ENCODE measurements at places on chromosomes 7 and 10.
A peak's percentile ranks its signal among the peaks of the same experiment; 100 is the strongest.

- no peak for DNase-seq
Observed at GRCh38 chr7:50957855-50958254, 175.2 kb upstream of the GRB10 start.

DNA sequence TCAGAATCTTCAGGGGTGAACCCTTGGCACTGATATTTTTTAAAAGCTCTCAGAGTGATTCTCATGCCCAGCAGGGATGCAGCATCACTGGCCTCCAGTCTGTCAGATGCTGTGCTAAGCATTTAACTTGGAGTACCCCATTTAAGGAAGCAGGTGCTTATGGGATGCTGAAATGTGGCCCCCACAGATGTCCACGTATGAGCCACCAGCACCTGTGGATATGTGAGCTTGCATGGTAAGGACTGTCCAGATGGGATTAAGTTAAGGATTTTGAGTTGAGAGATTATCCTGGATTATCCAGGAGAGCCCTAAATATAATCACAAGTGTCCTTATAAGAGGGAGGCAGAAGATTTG, 17.7 kb downstream of the CHST3 start:
- DNase-seq, result no peak

- DNase-seq, result no peak
Observed at GRCh38 chr10:37643187-37643586, 214.2 kb downstream of the ZNF248 start.

DNA sequence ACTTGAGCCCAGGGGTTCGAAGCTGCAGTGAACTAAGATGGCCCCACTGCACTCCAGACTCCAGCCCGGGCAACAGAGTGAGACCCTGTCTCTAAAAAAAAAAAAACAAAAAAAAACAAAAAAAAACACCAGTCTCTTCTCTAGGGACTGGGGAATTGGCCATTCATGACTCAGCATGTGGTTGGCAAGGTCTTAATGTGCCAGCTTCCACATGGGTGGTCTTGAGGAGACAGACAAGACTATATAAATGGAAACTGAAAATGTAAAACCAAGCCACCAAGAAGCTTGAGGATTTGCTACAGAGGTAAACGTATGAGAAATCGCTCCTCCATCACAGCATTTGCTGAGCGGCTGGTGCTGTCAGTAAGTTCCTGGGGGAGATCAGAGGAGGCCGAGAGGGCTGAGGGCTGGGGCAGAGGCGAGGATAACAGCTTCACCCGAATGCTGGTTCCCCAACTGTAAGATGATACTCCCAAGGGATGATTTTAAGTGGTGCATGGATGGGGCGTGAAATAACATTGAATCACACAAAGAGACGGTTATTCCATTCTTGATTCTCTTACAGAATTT, 128.7 kb downstream of the C10orf105 start:
- DNase-seq, result no peak

DNA sequence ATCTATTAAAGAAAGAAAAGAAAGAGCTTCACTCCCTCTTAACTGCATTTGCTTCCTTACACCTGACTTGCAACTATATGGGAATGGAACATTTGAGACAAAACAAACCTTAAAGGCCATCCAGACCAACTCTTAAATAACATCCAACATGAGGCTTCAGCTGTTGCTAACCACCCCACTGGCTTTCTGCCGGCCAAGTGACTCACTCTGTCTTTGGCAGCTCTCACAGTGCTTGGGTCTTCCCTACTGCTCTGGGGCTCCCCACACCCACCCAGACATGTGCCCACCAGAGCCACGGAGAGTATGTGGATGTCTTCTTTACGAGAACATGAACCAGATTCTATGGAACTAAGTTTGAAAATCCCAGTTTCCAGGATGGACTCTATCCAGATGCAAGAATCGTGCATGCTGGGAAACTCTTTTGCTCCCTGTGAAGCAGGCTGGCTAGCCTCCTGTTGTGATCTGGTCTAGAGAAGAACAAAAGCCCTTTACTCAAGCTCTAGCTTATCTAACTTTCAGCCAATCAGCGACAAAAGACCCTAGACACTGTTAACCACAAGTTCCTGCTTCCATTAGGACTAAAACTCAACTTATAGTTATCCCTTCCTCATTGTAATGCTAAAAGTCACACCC, 245.7 kb downstream of the TCERG1L start:
- DNase-seq, result no peak

- peak; percentile 73 for DNase-seq
Observed at GRCh38 chr10:68096913-68097516, 12.3 kb upstream of the MYPN start.

DNA sequence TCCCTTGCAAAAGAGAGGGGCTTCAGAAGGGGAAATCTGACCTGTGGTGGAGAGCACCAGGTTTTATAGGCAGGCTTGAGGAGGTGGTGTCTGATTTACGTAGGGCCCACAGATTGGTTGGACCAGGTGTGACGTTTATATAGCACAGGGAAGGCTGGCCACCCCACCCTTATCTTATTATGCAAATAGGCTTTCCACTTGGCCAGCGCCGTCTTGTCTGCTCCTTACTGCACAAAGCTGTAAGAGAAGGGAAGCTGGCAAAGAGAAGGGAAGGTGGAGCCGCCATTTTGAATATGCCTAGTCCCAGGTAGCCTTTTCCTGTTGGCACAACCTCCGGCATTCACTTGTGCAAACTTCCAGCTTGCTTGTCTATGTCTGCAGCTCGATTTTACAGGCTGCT, 221.4 kb downstream of the GATA3 start:
- no peak for DNase-seq

DNA sequence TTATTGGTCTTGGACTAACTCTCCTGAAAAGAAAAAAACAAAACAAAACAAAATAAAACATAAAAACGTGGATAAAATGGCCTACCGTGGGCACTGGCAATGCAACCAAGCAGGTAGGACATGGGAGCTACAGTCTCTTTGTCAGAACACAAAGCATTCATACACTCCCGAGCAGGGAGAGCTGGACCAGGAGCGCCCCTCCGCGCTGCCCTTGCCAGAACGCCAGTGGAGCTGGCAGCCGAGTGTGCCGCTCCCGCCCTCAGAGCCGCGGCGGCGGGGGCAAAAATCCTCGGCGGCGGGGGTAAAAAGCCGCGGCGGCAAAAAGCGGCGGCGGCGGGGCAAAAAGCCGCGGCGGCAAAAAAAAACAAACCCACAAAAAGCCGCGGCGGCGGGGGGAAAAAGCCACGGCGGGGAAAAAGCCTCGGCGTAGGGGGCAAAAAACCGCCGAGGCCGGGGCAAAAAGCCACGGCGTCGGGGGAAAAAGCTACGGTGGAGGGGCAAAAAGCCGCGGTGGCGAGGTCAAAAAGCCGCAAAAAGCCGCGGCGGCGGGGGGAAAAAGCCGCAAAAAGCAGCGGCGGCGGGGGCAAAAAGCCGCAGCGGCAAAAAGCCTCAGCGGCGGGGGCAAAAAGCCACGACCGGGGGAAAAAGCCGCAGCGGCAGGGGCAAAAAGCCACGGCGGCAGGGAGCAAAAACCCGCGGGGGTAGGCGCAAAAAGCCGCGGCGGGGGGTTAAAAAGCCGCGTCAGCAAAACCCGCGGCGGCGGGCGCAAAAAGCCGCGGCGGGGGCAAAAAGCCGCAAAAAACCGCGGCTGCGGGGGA, 418.1 kb downstream of the ZNF716 start:
- DNase-seq, result no peak

DNA sequence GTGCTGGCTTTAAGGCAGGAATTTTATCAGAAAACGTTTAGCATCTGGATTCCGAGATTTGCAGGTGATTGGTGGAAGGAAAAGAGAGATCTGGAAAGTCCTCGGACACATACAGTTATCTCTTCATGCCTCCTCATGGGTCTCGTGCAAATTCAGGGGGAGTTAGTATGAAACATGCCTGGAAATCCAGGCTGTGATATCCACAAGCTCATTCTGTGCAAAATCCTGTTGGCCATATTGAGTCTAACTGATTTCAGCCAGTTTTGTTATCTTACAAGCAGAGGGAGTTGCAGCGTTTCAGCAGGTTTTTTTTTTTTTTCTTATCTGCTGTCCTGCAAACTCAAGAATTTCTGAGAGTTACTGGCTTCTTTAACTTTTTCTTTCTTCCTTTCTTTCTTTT, 411.5 kb downstream of the GALNT17 start:
- DNase-seq, result no peak

DNA sequence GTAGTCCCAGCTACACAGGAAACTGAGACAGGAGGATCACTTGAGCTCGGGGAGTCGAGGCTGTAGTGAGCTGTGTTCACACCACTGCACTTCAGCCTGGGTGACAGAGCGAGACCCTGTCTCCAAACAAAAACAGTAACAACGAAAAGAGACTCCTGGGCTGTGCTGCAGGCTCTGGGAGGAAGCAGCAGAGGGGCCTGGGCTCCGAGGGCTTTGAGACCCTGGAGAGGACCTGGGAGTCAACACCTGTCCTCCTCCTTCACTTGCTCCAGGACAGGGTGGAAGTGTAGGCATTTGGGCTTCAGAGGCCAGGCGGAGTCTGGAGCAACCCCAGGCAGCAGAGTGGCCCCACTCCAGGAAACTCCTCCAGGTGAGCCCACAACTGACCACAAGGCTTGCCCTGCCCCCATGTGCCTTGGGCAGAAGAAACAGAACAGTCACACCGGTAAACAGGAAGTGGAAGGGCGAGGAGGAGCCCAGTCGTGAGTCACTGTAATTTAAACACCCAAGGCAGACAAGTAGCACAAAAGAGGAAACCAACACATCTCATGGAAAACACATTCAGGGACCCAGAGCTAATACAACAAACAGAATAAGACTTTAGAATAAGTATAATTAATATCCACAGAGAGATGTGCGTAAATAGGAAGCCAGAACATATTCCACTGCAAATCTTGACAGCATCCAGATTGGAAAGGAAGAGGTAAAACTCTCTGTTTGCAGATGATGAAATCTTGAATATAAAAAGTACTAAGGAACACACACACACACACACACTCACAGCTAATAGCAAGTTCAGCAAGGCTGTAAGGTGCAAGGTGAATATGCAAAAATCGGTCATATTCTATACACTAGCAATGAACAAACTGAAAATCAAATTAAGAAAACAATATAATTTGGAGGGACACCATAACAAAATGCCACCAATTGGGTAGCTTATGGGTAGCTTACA, 20.5 kb upstream of the RASGEF1A start:
- DNase-seq, result no peak

DNA sequence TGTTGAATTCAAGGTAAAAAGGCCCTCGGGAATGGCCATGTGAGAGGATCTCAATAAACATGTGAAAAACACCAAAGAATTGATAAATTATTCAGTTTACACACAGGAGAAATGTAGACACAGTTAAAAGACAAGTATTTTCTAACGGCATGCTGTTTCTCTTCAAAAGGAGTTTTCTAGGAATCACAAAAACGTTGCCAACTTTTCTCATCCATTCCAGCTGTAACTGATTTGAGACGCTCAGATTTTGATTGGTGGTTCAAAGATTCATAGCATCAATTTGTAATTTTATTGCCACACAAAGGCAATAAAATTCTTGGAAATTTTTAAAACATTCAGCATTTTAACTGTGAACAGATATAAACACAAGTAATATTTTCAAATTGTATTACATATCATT, 384.9 kb upstream of the PFKP start:
- no peak for DNase-seq

GRCh38 chr10:86350897-86351296, 15.7 kb downstream of the GRID1 start:
- no peak for DNase-seq

GRCh38 chr10:75209921-75210281, 695 bp upstream of the VDAC2 start:
- no peak for DNase-seq

GRCh38 chr7:15839416-15840100, 153.1 kb upstream of the MEOX2 start:
- no peak for DNase-seq

DNA sequence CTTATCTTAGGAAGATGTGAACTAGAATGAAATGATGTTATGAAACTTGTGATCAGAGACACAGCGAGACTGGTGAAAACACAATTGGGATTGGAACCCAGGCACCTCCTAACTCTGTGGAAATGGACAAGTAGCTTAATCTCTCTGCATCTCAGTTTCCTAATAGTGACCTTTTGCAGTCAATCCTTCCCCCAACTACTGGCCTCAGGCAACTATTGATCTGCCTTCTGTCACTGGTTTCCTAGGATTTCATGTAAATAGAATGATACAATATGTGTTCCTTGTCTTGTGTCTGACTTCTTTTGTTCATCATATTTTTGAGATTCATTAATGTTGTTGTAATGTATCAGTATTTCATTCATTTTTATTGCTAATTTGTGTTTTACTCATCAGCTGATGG, 341.7 kb downstream of the REEP3 start:
- no peak for DNase-seq

DNA sequence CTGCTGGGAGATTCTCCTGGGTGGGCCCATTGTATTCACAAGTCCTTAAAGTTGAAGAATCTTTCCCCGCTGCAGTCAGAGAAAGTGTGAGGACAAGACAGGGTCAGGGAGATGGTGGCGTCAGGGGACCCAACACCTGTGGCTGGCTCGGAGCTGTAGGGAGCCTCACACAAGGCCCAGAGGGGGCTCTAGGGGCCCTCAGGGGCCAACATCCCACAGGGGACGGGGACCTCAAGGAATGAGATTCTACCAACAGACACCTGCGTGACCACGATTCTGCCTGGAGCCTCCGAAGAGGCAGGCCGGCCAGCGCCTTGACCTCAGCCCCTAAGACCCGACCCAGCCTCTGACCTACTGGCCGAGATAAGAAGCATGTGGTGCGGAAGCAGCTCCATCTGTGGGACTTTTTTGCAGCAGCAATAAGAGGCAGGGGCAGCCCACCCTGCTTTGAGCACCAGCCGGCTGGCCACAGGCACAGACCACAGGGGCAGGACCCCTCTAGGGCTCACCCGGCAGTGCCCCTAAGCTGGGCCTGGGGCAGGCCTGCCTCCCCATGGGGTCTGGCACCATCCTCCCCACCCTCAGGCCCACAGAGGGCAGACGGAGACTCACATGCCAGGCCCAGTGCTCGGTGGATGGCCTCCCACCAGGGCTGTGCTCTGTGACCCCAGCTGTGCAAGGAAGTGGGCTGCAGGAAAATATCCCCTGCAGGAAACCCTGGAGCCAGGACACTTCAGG, 13.2 kb downstream of the RASGEF1A start:
- DNase-seq, result no peak

DNA sequence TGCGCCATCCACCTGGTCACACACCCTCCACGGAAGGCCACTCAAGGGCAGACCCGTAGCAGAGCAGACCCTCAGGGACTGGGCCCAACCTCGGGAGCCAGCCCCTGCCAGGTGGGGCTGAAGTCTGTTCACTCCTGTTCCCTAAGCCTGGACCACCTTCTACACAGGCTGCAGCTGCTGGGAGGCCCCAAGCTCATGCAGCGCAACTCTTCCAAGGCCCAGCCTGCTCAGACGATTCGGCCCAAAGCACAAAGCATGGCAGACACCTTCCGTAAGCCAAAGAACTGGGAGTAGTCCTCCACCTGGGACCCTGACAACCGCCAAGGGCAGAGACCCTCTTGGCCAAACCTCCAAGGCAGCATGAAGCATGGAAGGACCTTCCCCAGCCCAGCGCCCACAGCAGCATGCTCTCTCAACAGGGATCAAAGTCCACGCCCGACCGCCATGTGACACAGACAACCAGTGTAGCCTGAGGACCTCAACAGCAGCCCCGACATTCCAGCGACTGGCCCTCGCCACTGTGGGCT, 11.5 kb downstream of the SHH start:
- DNase-seq, result no peak

GRCh38 chr7:154965014-154965413, 37.9 kb downstream of the PAXIP1 start:
- DNase-seq, result no peak

All from BJ (cell line).